ENCODE measurements at places on chromosomes 11 and 22. TPM values are rescaled to one million over a fixed set of nuclear protein-coding genes. Genes with fewer than 3 reads are reported as not detected.

The LSP1 gene
- polyA plus RNA-seq, result 54.4 TPM

The OR52E6 gene
- polyA plus RNA-seq, result not detected

The FOLR2 gene
- 19.8 TPM for polyA plus RNA-seq

The CD3E gene
- polyA plus RNA-seq, result 0.54 TPM

The OR10D3 gene
- not detected for polyA plus RNA-seq
